ENCODE measurements at places on chromosomes 1 and 21.
A peak's percentile ranks its signal among the peaks of the same experiment; 100 is the strongest.

- DNase-seq: no peak
Measured at GRCh38 chr21:28975397-28975796, 17.3 kb downstream of the LTN1 start.

DNA sequence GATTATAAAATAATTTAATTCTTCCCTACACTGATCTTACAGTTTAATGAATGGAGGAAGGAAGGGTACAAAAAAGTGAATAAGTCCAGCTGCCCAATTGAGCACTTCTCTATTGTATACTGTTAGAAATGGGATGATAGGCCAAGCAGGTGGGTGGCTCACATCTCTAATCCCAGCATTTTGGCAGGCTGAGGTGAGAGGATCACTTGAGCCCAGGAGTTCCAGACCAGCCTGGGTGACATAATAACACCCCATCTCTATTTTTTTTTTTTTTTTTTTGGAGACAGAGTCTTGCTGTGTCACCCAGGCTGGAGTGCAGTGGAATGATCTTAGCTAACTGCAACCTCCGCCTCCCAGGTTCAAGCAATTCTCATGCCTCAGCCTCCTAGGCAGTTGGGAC is 57.5 kb downstream of the ATP2B4 start:
- no peak for DNase-seq

DNA sequence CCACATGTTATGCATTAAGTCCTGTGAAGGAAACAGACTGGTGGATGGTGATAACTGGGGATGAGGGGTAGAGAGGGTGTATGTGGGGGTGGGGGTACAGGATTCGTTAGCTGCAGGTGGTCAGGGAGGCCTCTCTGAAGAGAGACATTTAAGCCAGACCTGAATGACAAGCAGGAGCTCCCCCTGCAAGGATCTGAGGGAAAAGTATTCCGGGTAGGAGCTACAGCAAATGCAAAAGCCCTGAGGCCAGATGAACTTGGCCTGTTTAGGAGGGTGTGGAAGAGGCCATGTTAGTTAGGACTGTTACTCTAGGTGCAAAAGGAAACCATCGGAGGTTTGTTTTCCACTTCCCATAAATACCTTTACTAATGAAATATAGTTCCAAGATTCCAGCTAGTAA is 9.9 kb downstream of the ARHGEF10L start:
- no peak for DNase-seq

DNA sequence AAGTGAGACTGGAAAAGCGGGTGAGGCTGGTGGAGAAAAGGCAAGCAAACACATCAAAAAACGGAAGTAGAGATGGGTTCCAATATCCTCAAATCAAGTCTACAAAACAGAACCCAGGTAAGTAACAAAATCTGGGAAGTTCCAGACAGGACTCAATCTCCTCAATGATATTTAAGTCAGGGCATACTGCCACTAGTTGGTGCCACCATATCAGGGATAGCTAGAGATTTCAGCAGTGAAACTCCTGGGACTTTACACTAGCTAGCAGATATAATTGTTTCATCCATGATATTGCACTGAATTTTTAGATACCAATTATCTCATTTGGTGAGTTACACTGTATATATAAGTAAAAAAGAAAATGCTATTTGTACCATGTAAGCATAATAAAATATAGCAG is 52.0 kb downstream of the EYA3 start:
- DNase-seq: no peak

- DNase-seq: no peak
Measured at GRCh38 chr1:44819196-44819607, 10.9 kb downstream of the BTBD19 start.

DNA sequence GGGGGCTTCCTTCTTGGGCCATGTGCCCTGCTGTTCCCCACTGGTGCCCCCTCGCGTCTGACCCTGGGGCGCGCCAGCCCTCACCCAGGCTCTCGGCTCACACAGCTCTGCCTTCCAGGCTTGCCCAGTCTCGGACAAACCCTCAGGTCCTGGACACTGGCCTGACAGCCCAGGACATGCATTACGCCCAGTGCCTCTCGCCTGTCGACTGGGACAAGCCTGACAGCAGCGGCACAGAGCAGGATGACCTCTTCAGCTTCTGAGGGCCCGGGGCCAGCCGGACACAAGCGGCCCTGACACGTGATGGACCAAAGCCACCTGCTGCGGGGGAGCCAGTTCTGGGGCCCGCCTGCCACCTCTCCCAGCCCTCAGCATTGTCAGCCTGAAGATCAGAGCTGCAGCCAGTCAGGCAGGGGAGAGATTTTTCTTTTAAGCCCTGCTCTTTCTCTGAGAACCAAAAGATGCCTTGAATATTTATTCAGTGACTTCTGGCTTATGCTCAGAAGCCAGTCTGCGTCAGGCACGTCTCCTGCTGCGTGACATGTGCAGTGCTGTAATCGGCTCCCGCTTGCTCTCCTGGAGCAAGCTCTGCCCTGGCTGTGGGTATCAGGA is 23.4 kb downstream of the LDLRAP1 start:
- peak; percentile 67 for DNase-seq

DNA sequence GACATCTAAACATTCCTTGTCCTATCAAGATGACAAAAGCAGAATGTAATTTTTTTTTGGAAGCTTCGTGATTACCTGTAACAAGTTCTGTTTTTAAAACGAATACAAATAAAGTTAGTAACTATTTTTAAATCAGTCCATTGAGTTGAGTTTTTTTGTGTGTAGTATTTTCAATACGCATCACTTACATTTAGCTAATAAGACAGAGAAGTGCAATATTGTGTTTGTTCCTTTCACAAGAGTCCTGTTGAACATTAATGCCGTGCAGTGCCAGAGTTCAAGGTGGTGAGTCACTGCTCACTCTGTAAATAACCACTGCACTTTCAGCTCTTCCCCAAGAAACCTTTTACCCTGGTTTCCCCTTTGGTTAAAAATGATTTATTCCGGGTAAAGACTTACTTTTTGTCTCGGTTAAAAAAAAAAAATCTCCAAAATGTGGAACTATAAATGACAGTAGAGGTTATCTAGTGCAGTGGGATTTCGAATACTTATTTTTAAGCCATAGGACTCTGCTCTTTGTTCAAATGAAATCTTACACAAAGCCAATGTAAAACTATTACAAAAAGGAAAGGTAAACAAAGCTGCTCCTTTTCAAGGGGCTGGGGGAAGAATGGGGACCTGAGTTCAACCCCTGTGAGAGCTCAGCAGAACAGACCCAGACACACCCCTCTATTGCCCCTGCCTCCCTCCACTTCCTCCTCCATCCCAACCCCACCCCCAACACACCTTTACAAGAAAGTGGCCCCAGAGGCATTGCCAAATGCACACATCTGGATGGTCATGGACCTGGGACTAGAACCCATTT is 14.8 kb upstream of the NCMAP start:
- no peak for DNase-seq

DNA sequence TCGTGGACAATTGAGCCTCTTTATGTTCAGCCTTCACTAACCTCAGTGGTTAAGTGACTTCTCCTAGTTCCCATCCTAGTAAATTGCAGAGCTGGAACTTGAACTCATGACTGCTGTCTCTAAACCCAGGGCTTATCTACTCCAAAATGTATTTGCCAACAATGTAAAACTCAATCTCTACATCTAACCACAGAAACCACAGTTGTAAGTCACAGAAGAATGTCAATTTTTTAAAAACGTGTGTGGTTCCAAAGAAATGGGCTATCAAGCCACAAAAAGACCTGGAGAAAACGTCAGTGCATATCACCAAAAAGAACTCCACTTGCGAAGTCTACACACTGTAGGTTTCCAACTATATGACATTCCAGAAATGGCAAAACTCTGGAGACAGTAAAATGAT is 172.6 kb upstream of the HMCN1 start:
- no peak for DNase-seq

DNA sequence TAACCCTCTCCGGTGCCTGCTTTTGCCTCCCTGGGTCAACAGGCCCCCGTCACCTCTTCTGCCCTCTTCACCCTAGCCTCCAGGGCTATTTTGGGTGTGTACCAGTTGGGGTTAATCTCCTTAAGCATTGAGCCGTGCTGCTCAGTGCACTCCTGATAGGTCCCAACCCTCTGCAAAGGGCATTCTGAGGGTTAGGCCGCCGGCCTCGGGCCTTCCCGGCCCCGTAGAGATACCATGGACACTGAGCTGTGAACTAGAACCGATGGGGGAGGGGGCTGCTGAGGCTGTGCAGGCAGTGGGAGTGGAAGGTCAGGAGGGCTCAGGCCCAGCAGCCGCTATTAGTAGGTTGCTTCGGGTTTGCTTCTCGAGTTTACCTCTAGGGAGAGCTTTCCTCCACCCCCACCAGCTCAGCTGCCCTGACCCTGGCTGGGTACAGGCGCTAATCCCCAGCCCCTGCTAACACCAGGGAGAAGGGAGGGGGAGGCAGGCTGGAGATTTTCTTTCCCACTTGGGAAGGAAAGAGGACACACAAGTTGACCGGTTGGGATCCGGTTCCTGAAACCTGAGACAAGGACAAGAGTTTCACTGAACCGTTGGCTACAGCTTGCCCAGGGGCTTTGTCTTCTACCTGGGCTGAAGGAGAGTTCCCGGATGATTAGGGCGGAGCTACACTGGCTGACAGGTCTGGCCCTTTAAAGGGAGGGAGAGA is 4.8 kb downstream of the LMOD1 start:
- DNase-seq: no peak

GRCh38 chr1:235259133-235259778 is 68.7 kb downstream of the ARID4B start:
- no peak for DNase-seq

DNA sequence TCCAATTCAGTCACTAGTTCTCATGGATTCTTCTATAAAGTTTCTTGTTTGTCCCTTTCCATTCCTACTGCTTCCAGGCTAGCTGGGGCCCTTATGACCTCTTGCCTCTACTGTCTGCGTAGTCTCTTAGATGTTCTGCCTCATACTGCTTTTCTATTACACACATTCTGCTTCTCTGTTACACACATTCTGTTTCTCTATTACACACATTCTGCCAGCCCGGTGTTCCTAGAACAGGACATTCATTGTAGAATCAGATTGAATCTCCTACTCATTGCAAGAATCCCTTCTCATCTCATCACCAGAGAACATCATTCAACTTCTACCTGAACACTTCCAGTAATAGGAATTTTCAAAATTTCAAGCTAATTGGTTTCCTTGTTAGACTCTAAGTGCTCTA is 69.3 kb upstream of the QSOX1 start:
- DNase-seq: no peak

Measured in occipital lobe (tissue), 3 donors.